Pancreas (tissue), 10 donors: ENCODE measurements at places on chromosomes 1 and 21. TPM values are rescaled to one million over a fixed set of nuclear protein-coding genes. Genes with fewer than 3 reads are reported as not detected.

The MARK1 gene
- total RNA-seq, result 2.7 TPM

The LAMC2 gene
- 1.3 TPM for total RNA-seq

The TDRKH gene
- 5.1 TPM for total RNA-seq

The RNU1-2 gene
- 2,349 TPM for total RNA-seq

GRCh38 chr1:41479000-41479807 lies 5.3 kb downstream of the EDN2 start:
- no peaks in the 10 kb centered on the region for H3K36me3 ChIP-seq
- H3K27me3 ChIP-seq, result no peaks in the 10 kb centered on the region
- H3K27ac ChIP-seq, result no peak overlapping the region

DNA sequence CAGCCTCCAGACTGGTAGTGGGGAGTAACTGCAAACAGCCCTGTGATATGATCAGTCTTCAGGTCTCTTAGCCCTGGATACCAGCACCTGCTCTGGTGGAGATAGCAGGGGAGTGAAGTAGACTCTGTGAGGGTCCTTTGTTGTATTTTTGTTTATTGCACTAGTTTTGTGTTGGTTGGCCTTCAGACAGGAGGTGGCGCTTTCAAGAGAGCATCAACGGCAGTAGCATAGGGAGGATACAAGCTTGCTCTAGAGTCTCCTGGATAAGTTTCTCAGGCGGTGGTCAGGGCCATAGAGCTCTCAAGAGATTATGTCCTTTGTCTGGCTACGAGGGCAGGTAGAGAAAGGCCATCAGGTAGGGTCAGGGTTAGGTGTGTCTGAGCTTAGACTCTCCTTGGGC lies 116.4 kb downstream of the USH2A start:
- H3K36me3 ChIP-seq, result no peaks in the 10 kb centered on the region
- no peaks in the 10 kb centered on the region for H3K27me3 ChIP-seq
- DNase-seq, result no peak
- H3K4me1 ChIP-seq, result no peaks in the 10 kb centered on the region
- no peak overlapping the region for H3K27ac ChIP-seq

DNA sequence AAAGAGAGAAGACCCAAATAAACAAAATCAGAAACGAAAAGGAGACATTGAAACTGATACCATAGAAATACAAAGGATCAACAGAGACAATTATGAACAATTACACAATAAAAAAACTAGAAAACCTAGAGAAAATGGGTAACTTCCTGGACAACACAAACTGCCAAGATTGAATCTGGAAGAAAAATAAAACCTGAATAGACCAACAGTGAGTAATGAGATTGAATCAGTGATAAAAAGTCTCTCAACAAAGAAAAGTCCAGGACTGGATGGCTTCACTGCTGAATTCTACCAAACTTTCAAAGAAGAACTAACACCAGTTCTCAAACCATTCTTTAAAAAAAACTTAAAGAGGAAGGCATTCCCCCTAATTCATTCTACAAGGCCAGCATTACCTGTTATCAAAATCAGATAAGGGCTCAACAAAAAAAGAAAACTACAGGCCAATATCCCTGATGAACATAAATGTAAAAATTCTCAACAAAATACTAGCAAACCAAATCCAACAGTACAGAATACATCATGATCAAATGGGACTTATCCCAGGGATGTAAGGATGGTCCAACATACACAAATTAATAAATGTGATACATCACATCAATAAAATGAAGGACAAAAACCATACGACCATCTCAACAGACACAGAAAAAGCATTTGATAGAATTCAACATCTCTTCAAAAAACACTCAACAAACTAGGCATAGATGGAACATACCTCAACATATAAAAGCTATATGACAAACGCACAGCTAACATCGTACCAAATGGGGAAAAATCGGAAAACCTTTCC lies 119.9 kb downstream of the ACBD6 start:
- peaks cover 7% of the 10 kb centered on the region for H3K4me1 ChIP-seq
- H3K4me3 ChIP-seq, result no peak overlapping the region
- no peaks in the 10 kb centered on the region for H3K27me3 ChIP-seq
- DNase-seq, result no peak

DNA sequence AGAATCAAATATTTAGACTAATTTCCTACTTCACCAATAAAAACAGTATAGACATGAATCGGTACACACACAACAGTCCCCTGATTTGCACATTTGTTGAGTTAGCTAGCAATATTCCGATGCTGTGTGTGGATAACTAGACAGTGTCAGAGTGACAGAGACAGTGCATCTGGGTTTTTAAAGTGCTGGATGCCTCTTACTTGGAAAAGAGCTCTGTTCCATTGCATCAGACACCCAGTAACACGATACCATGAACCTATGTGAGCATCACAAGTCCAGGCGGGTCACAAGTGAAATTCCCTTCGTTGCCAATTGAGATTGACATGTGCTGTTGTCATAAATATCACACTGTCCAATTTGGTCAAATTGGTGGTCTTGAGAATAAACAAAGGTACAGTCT lies 82.0 kb upstream of the ESRRG start:
- no peak overlapping the region for H3K27ac ChIP-seq
- no peaks in the 10 kb centered on the region for H3K4me1 ChIP-seq
- DNase-seq, result no peak
- H3K36me3 ChIP-seq, result no peaks in the 10 kb centered on the region
- H3K27me3 ChIP-seq, result no peaks in the 10 kb centered on the region
- no peak overlapping the region for H3K4me3 ChIP-seq

DNA sequence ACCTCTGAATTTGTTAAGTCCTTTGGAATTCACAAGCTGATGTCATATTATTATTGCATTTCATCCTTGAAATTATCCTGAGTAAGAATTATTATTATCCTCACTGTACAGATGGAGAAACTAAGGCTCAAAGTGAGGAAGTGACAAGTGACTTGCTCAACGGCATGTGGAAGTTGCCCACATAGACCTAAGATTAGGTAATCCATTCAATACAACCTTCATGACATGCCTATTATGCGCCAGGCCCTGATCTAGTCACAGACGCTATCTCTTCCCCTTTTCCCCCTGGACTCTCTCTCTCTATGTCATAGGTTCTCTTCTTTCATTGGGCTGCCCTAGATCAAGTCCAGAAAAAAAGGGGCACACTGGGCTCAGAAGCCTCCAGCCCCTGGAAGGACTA lies 84.9 kb upstream of the KCNK2 start:
- DNase-seq, result no peak
- no peaks in the 10 kb centered on the region for H3K36me3 ChIP-seq
- no peaks in the 10 kb centered on the region for H3K4me1 ChIP-seq
- H3K27ac ChIP-seq, result no peak overlapping the region
- no peaks in the 10 kb centered on the region for H3K27me3 ChIP-seq

- no peaks in the 10 kb centered on the region for H3K4me1 ChIP-seq
- H3K27ac ChIP-seq, result no peak overlapping the region
- DNase-seq, result no peak
- H3K36me3 ChIP-seq, result no peaks in the 10 kb centered on the region
Measured at GRCh38 chr1:235971020-235971419, 93.9 kb downstream of the NID1 start.

DNA sequence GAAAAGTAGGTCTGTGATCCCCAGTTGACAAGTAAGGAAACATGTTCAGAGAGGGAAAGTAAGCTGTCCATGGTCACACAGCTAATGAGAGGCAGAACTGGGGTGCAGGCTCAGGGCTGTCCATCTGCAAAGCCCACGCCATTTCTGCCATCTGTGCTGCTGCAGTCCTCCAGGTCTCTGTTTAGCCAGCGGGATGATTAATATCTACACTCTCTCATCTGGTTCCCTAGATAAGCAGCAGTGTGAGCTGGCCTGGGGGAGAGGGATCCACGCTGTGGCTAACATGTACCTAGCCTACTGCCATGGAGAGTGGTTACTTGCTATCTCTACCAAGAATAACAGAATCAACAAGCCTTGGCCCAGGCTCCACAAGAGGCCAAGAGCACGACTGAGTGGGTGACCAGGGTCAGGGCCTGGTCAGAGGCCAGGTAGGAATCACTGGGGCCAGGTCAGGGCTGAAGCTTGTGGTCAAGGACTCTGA lies 75.2 kb downstream of the TRABD2B start:
- no peak for DNase-seq
- H3K4me3 ChIP-seq, result no peak overlapping the region
- no peaks in the 10 kb centered on the region for H3K36me3 ChIP-seq
- H3K27me3 ChIP-seq, result no peaks in the 10 kb centered on the region
- no peak overlapping the region for H3K27ac ChIP-seq

DNA sequence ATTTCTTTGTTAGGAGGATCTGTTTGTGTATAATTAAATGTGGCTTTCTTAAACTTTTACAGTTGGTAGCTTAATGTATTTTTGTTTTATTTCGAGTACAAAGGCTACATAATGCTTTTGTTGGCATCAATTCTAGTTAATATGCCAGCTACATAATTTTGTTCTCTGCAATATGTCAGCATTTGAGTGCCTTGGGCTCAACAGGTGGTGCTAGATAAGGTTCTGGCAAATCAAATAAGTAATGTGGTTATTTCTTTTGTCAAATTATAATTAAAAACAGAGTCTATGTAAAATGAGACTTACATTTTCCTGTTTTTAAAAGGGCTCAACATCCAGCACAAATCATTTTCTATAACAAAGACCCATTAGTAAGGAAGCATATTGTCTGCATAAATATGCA lies 410.6 kb upstream of the NR5A2 start:
- H3K27ac ChIP-seq, result no peak overlapping the region
- no peaks in the 10 kb centered on the region for H3K27me3 ChIP-seq
- no peaks in the 10 kb centered on the region for H3K36me3 ChIP-seq

DNA sequence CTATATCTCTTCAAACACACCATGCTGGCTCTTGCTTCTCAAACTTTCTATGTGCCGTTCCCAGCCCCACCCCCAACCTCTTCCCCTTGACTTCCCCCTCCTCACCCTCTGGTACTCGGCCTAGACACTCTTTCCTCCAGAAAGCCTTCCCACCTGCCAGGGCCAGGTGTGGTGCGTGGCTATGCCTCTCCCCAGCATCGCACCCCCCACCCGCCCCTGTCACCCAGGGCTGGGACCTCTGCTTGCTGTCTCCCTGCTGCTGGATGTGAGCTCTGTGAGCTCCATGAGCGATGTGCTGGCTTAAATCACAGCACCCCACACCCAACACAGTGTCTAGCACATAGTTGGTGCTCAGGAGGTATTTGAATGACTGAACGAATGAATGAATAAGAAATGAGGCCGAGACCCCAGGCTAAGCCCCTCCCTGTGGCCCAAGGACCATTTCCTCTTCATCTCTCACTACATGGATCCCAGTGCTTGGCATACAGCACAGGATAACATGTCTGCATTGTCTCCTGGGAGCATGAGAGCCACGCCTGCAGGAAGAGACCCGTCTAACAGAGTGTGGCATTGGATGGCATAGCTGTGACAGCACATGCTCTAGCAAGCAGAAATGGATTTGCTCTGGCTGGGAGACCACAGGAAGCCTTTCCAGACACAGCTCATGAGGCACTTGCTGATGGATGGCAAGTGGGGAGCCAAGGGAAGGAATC lies 19.7 kb downstream of the TNNT2 start:
- no peaks in the 10 kb centered on the region for H3K27me3 ChIP-seq
- no peak overlapping the region for H3K4me3 ChIP-seq
- H3K4me1 ChIP-seq, result no peaks in the 10 kb centered on the region
- H3K27ac ChIP-seq, result no peak overlapping the region

DNA sequence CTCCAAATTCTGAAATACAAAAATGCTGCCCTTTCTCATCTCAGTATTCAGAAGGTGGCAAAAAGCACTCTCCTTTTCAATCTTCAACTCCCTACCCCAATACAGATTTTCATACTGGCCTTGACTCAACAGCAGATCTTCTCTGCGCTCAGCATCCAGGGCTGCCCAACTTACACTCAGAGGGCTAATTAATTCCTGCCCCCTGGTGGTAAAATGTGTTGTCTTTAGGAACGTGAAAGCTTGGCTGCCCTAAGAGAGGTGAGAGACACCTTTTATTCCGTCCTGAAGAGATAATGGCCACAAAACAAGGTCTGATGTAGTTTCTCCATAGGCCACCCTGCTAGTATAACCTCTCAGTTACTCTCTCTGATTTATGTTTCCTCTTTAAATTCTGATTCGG lies 25.0 kb downstream of the KRTAP24-1 start:
- no peaks in the 10 kb centered on the region for H3K4me1 ChIP-seq
- DNase-seq, result no peak
- H3K27ac ChIP-seq, result no peak overlapping the region
- no peaks in the 10 kb centered on the region for H3K36me3 ChIP-seq
- H3K4me3 ChIP-seq, result no peak overlapping the region

DNA sequence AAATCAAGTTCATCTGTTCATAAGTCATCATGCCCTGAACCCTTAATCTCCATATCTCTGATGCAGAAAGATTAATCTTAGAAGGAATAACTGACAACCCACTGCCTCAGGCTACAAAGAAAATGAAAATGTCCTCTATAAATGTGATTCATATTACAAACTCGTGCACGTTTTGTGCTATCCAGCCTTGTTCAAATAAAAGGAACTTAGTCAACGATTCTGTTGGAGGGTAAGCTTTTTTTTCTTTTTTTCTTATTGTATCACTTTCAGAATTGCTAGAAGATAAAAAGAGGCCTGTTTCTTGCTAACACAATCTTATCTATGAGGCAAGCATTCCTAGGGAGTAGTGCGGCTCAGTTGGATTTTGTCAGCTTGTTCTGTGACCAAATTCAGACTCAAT lies 228.4 kb downstream of the TM2D1 start:
- no peaks in the 10 kb centered on the region for H3K4me1 ChIP-seq
- no peak for DNase-seq
- no peaks in the 10 kb centered on the region for H3K27me3 ChIP-seq
- no peak overlapping the region for H3K4me3 ChIP-seq
- H3K27ac ChIP-seq, result no peak overlapping the region
- no peaks in the 10 kb centered on the region for H3K36me3 ChIP-seq

DNA sequence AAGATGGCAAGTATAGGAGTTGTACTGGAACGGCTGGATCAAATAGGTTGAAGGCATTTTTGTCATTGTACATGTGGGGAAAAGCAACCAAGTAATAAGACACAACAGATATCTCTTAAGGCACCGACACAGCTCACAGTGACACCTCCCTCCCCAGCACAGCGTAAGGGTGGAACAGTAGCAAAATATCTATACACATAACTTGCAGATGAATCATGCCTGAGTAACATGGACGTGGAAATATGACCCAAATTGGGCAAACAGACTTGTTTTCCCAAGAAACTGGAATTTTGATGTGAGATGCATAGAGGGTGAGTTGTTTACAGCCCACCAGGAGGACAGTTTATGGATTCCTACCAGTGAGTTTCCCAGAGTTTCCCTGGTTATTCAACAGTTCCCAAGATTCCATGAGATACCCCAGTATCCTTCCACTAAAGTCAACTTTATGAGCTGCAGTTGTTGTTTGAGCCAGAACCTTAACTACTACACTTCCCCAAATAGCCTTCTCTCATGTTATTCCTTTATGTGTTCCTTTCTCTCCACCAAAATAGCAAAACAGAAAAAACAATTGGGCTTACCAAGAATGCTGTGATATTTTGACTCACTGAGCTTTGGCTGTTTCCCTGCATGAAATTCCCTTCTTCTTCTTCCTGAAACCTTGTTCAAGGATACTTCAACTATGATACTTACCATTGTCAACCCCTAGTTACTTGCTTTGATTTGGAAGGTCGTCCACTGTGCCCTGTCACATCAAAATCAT lies 7.1 kb upstream of the DR1 start:
- no peaks in the 10 kb centered on the region for H3K27me3 ChIP-seq
- H3K4me1 ChIP-seq, result no peaks in the 10 kb centered on the region
- DNase-seq, result no peak
- no peak overlapping the region for H3K27ac ChIP-seq
- H3K36me3 ChIP-seq, result peaks cover 11% of the 10 kb centered on the region
- H3K4me3 ChIP-seq, result no peak overlapping the region
